Astrocyte (in vitro differentiated cells and primary cell): ENCODE measurements at places on chromosomes 16 and 17. TPM values are rescaled to one million over a fixed set of nuclear protein-coding genes. Genes with fewer than 3 reads are reported as not detected.

DNA sequence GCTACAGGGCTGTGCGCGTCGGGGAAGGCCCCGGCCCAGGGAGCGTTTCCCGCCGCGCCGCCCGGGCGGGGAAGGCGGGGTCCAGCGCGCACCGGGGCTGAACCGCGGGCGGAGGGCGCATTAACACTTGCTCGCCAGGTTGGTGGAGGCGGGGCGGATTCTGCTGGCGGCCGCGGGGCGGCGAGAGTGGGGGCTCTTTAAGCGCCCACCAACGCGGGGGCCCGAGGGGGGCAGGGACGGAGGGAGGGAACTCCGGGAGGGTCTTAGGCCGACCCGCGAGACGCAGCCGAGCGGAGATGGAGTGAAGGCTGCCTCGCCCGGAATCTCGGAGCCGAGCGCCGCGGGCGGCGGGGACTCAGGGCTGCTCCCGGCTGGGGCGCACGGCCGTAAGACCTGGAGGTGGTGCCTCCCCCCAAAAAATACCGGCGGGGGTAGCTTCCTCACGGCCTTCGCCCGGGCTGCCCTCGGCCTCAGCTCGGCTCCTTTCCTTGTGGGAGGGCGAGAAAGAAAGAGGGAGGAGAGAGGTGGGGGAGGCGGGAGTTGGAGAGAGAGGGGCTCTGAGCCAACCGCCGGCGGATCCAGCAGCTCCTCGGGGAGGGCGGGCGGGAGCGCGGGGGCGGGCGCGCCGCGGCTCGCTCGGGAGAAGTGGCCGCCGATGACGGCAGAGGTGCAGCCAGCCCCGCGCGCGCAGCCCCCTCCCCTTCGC lies 415 bp upstream of the FOXF1 start:
- peak; percentile 85 for DNase-seq
- peak overlapping the region; percentile 56 for H3K27ac ChIP-seq
- peaks cover 12% of the 10 kb centered on the region for H3K4me1 ChIP-seq
- H3K36me3 ChIP-seq: no peaks in the 10 kb centered on the region

The QPRT gene
- 85.9 and 98.1 TPM in 2 replicates for total RNA-seq

- H3K36me3 ChIP-seq: no peaks in the 10 kb centered on the region
- H3K27me3 ChIP-seq: no peaks in the 10 kb centered on the region
- H3K4me1 ChIP-seq: no peaks in the 10 kb centered on the region
- no peak overlapping the region for H3K27ac ChIP-seq
Measured at GRCh38 chr16:22861580-22861979, 47.6 kb downstream of the HS3ST2 start.

GRCh38 chr17:71251951-71252350 lies 868.9 kb upstream of the SOX9 start:
- H3K27ac ChIP-seq: no peak overlapping the region
- no peaks in the 10 kb centered on the region for H3K4me1 ChIP-seq
- DNase-seq: peak; percentile 82

The SMPD3 gene
- total RNA-seq: 0.25 and 0.34 TPM in 2 replicates

DNA sequence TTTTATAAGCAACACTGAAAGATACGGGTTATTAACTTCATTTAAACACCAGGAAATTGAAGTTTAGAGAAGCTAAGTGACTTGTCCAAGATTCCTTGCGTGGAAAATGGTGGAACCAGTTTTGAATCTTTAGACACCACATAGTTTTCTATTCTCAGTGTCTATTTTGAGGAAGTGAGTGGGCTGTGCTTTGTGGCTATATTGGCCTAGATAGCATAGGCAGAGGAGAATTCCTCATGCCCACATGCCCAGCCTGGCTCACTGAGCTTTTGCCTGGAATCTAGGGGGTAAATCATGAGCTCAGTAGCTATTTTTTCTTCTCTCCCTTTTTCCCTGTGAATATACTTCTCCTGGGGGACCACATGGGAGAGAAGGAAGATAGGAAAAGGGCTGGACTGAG lies 431.3 kb downstream of the HS3ST3B1 start:
- H3K27me3 ChIP-seq: no peaks in the 10 kb centered on the region
- H3K36me3 ChIP-seq: no peaks in the 10 kb centered on the region
- DNase-seq: no peak
- no peak overlapping the region for H3K4me3 ChIP-seq
- H3K4me1 ChIP-seq: no peaks in the 10 kb centered on the region
- no peak overlapping the region for H3K27ac ChIP-seq

The ARHGAP44 gene
- 1.4 and 3.0 TPM in 2 replicates for total RNA-seq
